Stomach (tissue), 19 donors: ENCODE measurements at places on chromosomes 1 and 21. TPM values are rescaled to one million over a fixed set of nuclear protein-coding genes. Genes with fewer than 3 reads are reported as not detected.

GRCh38 chr1:7705048-7705907 is 65.8 kb upstream of the VAMP3 start:
- peak; percentile 77 for DNase-seq

DNA sequence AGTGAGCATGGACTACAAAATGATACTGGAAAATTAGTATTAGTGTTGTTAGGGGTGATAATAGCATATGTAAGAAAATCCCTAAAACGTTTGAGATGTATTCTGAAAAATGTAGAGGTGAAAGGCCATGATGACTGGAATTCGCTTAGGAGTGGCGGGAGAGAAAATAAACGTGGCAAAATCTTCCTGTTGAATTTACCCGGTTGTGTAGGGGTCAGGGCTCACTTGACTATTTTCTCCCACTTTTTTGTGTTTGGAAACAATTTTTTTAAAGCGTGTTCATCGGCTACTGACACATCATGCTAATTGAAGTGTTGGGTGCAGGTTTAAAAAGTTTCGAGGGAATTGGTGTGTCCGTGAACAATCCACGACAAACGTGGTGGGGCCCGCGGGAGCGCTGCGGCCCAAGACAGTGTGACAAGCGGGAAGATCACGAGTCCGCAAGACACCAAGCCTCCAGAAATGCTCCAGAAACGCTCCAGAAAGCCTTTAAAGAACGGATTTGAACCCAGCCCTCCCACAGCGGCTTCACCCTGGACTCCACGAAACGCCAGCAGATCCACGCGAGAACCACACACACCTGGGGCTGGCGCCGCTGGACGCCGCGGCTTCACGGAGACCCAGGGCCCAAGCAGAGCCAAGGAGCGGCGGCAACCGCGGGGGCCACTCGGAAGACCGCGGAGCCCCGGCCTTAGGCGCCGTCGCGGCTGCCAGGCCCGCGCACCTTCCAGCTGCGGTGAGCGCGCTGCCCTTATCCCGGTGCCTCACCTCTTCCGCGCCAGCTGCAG is 573 bp downstream of the PSMG1 start:
- DNase-seq = no peak

DNA sequence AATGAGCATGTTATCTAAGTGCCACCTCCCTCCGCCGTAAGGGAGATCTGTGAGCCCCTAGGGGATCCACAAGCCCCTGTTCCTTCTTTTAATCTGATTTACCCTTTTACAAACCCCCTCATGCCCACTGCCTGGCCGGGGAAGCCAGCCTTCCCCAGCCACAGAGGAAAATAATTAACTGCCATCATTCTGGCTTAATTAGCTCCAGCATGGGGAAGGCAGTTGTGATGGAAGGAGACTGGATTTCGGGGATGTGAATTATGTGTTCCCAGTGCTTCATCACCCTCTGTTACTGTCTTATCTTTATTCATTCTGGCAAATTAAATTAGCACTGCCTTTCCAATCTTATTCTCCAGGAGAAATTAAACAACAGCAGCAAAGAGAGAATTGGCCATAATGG is 135.8 kb downstream of the PTPRU start:
- no peak for DNase-seq

Gene FCRL2
- polyA plus RNA-seq = 0.90 TPM

DNA sequence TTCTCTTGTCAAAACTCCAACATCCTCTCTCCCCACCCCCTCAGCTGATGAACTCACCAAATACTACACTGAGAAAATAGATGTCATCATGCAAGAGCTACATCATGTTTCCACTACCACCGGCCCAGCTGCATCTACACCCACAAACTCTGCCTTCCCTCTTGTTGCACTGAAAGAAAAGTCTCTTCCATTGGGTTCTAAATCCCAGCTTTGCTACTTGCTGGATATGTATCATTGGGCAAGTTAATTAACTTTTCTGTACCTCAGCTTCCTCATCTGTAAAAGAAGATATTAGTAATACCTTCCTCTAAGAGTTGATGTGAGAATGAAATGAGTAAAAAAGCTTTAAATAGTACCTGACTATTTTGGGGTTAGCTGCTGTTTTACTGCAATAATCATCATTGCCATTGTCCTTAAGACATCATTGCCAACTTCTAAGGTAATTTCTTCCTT is 108.6 kb downstream of the OLFML2B start:
- no peak for DNase-seq
